Progenitor cell of endocrine pancreas (in vitro differentiated cells): ENCODE measurements at places on chromosomes 7 and 10.

GRCh38 chr10:13158401-13158800 lies 3.0 kb upstream of the MCM10 start:
- no peak for DNase-seq

- no peak for DNase-seq
Observed at GRCh38 chr7:134873253-134873652, 93.8 kb downstream of the CALD1 start.

- DNase-seq, result no peak
Observed at GRCh38 chr7:35505066-35505465, 189.9 kb downstream of the HERPUD2 start.

- DNase-seq, result no peak
Observed at GRCh38 chr7:55374213-55374612, 9.1 kb downstream of the LANCL2 start.

- no peak for DNase-seq
Observed at GRCh38 chr7:47786557-47787248, 161.6 kb downstream of the PKD1L1 start.

- no peak for DNase-seq
Observed at GRCh38 chr7:31133497-31133896, 81.4 kb downstream of the ADCYAP1R1 start.

DNA sequence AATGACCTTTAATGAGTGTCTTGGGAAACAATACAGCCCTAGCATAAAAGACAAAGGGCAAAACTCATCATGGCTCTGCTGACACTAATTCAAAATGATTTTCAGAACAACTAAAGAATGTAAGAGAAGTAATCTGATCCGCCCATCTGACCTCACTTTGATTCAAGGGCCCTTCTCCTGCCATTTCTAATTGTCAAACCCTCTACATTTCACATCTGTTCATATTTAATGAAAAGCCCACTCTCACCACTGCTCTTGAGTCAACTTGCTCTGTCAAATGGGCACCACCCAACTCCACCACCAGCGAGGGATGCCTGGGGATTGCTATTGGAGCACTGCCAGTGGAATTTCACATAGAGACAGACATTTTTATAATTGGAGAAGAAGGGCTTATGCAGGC lies 639.2 kb downstream of the KCNMA1 start:
- no peak for DNase-seq

DNA sequence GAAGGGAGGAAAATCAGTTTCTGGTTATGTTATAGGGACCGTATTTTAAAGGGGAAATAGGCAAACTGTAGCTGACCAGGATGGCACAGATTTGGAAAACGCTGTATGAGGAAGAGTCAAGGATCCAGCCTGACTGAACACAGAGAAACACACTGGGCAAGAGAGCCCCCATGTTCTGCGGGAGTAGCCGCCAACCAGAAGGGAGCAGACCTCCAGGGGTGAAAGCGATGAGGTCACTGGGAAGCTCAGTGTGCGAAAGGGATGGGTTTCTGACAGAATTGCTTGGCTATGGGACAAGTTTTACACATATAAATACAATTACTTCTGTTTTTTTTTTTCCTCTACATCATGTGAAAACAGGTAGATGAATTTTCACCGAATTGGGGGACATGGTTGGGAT lies 291.6 kb upstream of the PODXL start:
- DNase-seq, result no peak

DNA sequence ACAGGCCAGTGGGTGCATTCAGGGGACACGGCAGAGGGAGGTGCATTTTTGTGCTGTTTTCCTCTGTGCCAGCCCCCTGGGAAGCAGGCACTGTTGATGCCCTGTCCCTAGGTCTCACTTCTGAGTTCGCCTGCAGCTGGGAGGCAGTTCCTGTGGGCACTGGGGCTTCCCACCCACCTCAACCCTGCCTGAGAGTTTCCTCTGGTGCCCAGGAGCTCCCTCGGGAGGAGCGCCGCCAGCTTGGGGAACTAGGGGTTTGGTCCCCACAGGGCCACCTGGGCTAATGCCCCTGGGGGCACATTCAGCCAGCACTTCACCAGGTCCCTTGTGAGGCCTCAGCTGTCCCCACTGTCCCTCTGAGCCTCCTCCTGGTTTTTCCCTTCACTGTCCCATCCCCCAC lies 178.2 kb upstream of the RHEB start:
- no peak for DNase-seq

GRCh38 chr10:101766306-101766705 lies 9.6 kb downstream of the FGF8 start:
- no peak for DNase-seq

- no peak for DNase-seq
Observed at GRCh38 chr7:444606-445005, 75.0 kb downstream of the PDGFA start.

GRCh38 chr7:16889851-16890415 lies 8.2 kb upstream of the AGR3 start:
- DNase-seq, result no peak

DNA sequence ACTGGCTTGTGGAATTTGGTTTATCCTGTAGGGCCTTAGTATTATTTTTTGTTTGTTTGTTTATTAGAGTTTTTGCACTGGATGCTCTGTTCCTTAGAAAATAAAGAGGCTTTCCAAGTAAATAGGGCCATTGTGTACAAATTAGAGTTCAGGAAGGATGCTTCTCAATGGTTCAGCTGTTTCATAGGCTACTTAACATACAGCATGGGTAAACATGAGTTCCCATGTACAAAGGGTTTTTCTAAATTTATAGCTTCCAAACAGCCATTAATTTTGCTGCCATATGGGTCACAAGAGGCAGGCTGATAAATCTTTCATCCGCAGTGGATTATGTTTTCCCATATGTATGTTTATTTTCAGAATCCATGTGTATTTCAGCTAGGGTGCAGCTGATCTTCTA lies 121.6 kb upstream of the WDR11 start:
- DNase-seq, result no peak

DNA sequence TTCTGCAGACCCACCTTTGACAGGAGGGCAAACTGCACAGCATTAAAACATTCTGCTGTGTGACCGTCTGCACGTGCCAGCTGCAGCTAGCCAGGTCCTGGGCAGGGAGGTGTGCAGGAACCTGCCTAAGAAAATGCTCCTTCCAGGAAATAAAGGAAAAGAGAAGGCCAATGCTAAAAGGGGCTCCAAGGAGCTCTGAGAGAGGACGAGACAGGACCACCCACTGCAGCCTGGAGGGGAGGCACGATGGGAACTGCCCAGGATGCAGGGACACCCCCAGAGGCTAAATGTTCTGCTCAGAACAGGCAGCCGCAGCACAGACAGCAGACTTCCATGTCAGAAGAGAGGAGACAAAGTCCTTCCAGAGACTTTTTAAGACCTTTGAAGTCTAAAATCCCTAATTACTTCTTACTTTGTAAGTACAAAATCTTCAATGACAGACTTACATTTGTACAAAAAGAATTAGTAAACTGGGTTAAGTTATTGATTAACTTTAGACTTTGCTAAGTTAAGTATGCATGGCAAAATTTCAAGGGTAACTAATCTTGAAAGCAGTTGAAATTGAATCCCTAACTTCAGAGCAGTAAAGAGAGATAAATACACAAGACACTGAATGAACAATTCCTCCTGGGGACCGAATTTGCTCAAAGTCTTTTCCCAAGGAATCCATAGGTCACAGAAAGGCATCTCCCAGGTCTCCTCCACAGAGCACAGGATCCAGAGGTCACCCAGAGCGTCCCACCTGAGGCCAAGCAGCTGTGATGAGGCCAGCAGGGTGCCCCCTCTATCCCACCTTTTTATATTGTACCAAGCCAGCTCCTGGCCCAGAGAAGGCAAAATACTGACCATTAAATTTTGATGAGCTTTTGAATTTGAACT lies 21.5 kb downstream of the HSPA12A start:
- DNase-seq, result no peak

DNA sequence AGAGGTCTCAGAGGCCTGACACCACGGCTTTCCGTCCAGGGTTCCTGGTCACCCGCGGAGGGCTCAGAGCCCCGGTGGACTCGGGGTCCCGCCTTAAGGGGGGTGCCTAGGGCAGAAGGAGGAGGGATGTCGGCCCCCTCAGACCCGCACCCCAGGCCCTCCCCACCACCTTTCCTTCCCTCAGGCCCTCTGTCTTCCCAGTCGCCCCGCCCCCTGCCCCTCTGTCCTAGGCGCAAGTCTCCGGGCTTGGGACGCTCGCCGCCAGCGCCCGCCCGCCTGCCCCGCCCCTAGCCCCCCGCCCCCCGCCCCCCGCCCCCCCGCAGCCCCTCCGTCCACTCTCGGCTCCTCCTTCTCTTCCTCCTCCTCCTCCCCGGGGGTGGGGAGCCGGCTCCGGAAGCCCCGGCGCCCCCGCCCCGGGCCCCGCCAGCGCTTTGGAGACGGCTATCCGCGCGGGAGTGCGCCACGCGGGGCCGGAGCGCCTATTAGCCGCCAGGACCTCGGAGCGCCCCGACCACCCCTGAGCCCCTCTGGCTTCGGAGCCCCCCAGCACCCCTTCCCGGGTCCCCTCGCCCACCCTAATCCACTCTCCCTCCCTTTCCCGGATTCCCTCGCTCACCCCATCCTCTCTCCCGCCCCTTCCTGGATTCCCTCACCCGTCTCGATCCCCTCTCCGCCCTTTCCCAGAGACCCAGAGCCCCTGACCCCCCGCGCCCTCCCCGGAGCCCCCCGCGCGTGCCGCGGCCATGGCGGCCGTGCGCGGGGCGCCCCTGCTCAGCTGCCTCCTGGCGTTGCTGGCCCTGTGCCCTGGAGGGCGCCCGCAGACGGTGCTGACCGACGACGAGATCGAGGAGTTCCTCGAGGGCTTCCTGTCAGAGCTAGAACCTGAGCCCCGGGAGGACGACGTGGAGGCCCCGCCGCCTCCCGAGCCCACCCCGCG lies at the start of gene AEBP1:
AEBP1 (plus strand) TSS at position 423 of the 937 bp plus-strand sequence; CDS start at position 744, 321 bp downstream.
- DNase-seq, result no peak

- no peak for DNase-seq
Observed at GRCh38 chr7:1103009-1103788, 15.3 kb downstream of the GPER1 start.

DNA sequence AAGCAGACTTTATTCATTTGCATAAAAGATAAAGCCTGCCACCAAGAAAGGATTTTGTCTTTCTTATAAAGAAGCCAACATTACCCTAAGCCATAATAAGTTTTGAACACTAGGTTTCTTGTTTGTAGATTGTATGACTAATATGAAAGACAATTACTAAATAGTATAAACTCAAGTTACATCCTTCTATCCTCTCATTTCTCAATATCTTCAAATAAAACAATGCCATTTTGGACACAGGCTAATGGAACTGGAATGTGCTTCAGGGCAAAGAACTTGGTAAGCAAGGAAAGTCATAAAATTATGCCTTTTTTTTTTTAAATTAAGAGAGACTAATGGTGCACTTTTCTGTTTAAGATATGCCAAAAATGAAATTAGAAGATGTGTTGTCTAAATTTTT lies 137.7 kb downstream of the DKK1 start:
- no peak for DNase-seq

DNA sequence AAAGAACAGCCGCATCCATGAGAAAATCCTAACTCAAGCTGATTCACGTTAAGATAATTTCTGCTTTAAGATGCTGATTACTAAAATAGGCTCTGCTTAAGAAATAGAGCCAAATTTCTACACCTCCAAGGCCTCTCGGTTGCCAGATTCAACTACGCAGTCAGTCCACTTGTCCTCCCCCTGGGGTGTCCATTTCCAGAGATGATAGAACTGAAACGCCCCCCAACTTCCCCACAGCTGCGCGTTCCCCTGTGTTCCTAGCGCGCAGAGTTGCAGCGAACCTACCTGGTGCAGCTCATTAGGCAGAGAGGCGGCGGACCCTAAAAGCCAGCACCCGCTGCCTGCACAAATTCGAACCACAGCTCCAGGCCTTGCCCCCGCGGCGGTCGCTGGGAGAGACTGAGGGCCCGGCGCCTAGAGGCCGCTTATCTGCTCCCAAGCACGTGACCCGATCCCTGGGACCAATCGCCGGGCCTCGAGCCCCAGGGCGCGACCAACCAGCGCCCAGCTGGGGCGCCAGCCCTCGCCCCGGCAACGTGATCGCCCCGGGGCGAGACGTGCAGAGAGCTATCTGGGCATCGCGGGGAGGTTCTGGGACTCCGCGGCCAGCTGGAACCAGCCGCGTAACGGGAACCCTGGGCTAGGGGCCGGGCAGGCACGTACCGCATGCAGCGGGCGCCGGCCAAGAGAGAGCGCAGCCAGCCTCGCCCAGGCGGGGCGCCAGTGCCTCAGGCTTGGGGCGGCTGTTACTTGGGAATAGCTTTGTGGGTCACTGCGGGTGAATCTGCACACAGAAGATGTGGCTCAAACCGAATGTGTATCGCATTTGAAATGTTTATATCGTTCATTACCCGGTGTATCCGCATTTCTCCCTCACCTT lies at the start of gene PPP1R3C:
PPP1R3C (minus strand) TSS at position 401 of the 880 bp plus-strand sequence; CDS start at position 299, 102 bp downstream.
- peak; percentile 58 for DNase-seq

GRCh38 chr7:100693312-100694097 lies 545 bp downstream of the GIGYF1 start:
- DNase-seq, result no peak

GRCh38 chr7:41378156-41378555 lies 324.7 kb downstream of the INHBA start:
- DNase-seq, result no peak

DNA sequence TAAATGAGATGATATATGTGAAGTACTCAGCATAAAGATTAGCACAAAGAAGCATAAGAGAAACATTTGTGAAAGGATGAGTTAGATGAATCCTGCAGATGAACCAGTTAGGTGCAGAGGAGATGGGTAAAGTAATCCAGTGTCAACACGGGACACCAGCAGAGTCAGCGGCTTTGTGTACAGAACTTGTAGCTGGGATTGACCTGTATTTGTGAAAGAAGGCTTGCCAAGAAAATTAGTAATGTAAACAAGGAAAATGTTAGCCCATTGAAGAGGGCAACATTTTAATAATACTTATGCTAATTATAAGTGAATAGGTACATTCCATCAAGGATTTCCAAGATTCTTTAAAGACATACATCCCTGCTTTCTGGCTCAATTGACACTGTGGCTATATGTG lies 255.7 kb downstream of the PTEN start:
- no peak for DNase-seq

DNA sequence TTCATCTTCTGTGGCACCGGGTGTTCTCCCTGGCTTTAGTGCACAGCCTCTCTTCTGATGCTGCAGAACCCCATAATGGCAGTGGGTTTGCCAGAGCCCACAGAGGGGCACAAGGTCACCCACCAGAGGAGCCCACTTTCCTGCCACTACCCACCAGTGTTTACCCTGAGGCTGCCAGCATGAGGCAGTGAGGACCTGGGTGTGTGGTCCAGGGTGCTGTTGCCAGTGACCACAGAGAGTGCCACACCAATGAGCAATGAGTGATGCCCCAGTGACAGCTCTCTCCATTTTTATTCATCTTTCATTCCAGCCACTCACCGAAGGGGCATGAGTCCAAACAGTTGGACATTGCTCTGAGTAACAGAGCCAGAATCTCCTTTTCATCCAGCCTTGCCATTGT lies 34.8 kb downstream of the MTURN start:
- DNase-seq, result no peak

GRCh38 chr7:108046952-108047506 lies 44.1 kb upstream of the LAMB1 start:
- DNase-seq, result no peak

- DNase-seq, result no peak
Observed at GRCh38 chr7:48594349-48594748, 330.0 kb upstream of the CDC14C start.
